ENCODE measurements at places on chromosomes 4 and X.

DNA sequence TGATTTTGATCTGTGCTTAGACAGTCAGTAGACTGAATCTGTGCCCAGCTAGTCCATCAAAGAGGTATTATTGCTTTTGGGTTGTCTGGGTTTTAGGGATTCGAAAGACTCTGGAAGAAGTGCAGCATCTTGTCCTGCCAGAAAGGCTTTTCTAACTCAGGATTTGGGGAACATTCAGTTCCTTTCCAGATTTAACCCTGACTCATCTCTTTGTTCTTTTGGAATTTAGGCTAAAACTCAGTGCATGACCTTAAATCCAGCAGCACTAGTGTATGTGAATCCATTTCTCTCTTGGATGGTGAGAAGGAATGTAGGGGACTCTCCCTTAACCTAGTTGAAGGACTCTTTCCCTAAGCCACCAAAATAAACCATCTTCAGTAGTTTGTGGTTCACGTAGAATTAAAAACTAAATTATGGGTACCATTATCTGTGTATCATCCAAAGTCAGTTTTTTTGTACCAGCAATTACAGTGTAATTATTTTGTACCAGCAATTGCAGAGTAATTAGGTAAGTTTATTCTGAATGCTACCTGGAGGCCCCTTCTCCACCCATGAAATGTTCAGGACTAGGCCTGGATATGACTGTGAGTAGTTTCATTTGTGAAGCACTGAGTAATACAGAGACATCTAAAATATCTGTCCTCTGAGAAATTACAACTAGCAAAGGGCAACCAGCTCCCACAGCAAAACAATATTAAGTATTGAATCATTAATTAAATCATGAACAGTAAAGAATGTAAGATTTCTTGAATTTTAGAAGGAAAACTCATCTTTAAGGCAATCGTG, 384.0 kb downstream of the TMA16 start:
- DNase-seq = no peak

GRCh38 chr4:126708716-126709115, 924.0 kb upstream of the INTU start:
- no peak for DNase-seq

DNA sequence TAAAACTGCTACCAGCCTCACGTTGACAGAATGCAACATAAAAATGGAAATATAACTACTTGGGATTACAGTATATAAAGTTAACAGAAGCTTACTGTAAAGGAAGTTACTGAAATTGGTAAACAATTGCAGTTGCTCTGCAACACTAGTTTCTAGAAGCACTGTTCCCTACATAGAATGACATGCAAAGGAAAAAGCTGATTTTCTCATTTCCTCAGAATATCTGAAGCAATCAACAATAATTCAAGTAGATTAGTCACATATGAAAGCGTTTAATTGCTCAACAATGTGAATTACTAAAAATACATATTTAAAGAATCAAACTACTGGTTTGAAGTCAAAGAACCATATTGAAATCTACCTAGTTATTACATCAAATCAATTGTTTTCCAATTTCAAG, 31.8 kb downstream of the PDGFC start:
- no peak for DNase-seq

DNA sequence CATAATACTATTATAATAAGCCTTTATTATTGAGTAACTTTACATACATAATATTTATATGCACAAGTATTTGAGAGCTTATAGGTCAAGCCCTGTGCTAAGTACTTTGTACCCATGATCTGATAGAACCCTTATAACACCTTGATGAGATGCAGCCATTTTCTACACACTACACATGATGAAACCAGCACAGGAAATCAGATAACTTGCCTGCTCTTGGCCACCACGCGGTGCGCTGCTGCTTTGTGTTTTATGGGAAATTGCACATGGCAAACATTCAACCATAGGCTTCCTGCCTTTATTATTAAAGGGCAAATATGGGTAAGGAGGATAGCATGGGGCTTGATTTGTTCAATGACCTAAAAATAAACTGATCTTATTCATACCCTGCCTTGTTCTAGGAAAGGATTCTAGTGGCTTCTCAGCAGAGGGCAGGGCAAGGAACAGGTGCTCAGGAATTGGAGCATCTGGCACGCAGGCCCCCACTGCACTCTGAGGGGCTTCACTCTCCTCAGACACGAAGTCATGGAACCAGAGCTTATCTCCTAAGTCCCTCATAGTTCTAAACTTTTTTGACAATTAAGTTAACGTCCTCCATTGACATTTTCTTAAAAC, 31.6 kb upstream of the NAP1L5 start:
- no peak for DNase-seq

DNA sequence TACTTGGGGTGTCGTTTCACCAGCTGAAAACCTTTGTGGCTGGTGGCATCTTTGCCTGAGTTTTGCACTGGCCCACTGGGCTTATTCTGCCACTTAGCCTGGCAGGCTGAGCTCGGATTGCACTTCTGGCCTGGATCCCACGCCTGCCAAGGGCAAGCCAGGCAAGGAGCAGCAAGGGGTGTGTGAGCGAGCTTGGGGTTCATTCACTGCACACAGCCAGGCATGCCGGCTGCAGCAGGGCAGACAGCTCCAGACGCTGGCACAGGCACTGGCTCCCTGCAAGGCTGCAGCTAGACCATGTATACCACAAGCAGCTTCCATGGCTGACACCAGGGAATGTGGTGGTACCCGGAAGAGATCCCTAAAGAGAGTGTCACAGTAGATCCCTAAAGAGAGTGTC, 476.3 kb downstream of the EPHA5 start:
- DNase-seq = no peak

- DNase-seq = peak; percentile 49
Observed at GRCh38 chr4:119525005-119525749, 103.4 kb downstream of the PDE5A start.

DNA sequence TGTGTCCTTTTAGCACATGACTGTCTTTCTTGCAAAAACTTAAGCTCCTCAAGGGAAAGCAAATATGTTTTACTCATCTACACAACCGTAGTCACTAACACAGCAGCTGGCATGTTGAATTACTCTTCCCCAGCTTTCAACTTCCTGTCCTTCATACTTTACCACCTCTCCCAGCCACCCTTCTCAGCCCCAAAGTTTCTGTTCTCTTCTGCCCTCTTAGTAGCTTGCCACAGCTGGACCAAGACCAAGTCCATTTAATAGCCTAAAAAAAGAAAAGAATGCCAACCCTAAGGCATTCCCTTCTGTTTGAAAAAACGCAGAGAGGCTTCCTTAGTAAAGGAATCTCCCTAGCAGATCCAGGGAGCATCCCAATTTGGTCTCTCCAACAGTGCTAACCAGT, 36.8 kb downstream of the SRPX2 start:
- no peak for DNase-seq

GRCh38 chr4:139754938-139755337, 89.3 kb downstream of the MGST2 start:
- no peak for DNase-seq

- DNase-seq = no peak
Observed at GRCh38 chr4:174430576-174430975, 91.7 kb downstream of the HPGD start.

- DNase-seq = no peak
Observed at GRCh38 chrX:20382518-20383297, 116.0 kb upstream of the RPS6KA3 start.

DNA sequence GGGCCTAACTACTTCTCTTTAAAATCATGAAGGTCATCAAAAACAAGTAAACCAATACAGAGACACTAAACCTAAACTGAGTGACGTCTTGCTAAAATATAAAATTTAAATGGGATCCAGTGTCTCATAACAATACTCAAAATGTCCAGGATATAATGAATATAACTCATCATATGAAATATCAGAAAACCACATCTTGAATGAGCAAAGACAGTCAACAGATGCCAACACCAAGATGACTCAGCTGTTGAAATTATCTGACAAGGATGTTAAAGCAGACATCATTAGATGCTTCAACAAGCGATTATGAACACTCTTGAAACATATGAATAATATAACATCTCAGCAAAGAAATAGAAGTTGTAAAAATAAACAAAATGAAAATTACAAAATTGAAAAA, 8.3 kb downstream of the NAP1L2 start:
- DNase-seq = no peak

GRCh38 chr4:61782133-61782532, 582.0 kb downstream of the ADGRL3 start:
- DNase-seq = no peak

DNA sequence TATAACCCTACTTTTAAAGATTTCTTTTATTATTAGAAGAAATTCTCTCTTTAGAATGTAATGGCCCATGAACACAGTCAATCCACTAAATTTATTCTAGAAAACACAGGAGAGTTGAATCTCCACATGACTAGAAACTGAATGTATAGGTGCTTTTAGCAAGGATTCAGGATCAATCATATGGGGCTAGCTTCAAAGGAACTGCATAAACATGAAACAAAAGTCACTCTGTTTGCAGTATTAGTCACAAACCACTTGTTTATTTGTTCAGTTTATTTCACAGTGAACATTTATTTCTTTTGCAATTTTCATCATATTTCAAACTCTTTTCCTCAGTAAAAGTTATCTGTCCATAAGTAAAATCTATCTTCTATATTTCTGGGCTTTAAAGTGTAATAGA, 1604.6 kb downstream of the PCDH18 start:
- DNase-seq = no peak

DNA sequence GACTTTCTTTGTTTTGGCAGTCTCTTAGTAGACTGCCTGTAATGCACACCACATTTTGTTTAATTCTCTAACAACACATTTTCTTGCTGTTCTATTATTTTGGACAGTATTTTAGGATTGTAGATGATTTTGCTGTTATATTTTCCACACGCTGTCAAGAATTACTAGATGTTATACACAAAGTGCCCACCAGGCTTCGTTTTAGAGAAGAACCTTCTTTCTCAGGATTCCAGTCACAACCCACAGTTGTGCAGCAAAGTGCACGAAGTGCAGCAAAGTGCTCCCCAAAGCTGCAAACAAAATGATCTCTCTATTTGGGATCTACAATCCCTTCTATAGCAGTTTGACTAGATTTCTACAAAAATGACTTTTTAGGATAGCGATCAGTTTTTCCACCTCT, 2.4 kb downstream of the ZNF141 start:
- no peak for DNase-seq

GRCh38 chr4:51960486-51960885, 59.7 kb downstream of the LRRC66 start:
- no peak for DNase-seq
